Stimulated activated CD4-positive, alpha-beta T cell treated with anti-CD3 and anti-CD28 coated beads, Interleukin-15, amount 100 ng/mL, for 1 hour (primary cell): ENCODE measurements at places on chromosomes 3 and 15.

DNA sequence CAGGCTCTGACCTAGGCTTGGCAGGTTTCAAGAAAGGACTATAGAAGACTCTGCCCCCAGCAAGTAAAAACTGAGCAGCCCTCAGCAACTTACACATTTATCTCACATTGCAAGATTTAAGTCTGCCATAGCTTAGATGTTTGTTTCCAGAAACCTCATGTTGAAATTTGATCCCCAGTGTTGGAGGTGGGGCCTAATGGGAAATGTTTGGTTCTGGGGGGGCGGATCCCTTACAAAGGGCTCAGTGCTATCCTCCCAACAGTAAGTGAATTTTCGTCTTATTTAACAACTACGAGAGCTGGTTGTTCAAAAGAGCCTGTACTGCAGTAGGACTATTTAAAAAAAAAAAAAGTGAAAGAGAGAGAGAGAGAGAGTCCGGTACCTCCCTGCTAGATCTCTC, 125.2 kb upstream of the PROK2 start:
- DNase-seq: no peak

DNA sequence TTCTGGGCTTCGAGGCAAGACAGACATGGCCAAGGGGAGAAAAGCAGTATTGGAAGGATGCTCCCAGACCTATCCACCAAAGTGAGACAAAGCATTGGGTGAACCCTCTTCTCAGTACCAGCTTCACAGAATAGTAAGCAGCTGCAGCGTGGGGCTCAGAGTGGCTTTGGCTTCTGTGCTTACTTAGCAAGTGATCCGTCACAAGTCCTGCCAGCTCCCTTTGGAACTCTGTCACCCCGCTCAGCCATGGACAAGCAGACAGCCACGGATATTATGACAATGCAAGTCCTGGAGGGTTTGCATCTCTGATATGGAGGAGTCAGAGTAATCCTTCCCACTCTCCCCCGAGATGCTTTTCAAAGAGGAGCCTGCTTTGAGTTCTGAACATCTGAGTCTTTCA, 90.8 kb downstream of the SLCO3A1 start:
- no peak for DNase-seq

DNA sequence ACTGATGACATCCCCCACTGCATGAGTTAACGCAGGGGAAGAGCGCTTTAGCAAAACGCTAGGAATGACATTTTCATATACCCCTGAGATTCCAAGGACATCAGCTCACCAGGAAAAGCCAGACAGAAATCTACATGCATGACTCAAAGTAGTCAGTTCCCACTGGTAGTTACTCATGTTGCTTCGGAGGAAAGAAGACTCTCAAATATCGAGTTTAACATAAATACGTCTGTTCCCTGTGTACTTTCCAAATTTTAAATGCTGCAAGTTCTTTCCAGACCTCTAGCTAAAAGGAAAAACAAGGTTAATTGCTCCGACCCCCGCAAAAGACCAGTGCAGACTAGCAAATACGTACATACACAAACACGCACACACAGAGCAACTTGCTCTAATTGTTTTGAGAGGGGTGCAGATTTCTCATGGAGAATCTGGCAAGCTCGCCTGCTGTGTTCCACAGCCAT, 115.4 kb upstream of the PRICKLE2 start:
- no peak for DNase-seq

DNA sequence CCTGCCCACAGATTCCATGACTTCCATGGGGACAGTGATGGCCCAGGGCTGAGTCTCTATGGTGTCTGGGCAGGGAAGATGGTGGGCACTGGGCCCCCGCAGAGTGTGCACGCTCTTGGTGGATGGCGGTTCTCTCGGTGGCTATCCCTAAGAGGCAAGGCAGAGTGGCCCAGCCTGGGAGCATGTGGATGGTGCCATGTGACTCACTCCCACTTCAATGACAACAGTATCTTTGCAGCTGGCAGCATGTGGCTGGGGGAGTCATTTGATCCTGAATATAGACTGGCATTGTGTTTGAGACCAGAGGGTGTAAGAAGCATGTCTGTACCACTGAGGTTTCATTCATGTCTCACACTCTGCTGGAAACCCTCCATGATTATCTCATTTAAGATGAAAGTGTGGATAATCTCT, 101.2 kb downstream of the CORO2B start:
- DNase-seq: no peak

- DNase-seq: no peak
Observed at GRCh38 chr3:22734207-22734606, 468.9 kb upstream of the UBE2E2 start.

DNA sequence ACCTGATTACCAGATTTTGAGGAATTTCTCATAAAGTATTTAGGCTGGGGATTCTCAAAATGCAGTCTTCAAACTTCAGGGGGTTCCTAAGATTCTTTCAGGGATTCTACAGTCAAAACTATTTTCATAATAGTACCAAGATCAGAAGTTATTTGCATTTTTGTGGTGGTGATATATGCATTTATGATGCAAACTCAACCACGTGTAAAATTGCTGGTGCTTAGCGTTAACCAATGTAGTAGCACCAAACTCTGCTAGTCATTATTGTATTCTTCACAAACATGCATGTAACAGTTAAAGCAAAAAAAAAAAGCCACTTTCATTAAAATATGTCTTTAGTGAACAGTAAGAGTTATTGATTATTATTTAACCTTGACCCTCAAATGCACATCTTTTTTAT, 274.9 kb upstream of the DNAJC19 start:
- DNase-seq: no peak

DNA sequence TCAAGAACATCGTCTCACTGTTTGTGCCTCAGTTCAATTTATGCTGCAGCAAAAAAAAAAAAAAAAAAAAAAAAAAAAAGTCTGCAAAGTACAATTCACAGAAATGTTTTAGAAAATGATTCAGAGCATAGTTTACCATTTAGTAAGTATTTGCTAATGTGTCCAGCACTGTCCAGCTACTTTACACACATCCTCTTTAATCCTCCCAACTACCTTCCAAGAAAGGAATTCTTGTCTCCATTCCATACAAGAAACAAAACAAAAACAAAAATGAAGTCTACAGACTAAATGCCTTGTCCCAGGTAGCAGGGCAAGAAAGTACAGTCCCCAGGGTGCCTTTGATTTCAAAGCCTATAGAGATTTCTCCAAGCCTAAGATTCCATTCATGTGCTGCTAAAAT, 38.9 kb upstream of the SNTN start:
- no peak for DNase-seq

GRCh38 chr3:152961323-152961722, 126.4 kb downstream of the P2RY1 start:
- no peak for DNase-seq

GRCh38 chr15:66004618-66005262, 135.4 kb downstream of the RAB11A start:
- DNase-seq: no peak

DNA sequence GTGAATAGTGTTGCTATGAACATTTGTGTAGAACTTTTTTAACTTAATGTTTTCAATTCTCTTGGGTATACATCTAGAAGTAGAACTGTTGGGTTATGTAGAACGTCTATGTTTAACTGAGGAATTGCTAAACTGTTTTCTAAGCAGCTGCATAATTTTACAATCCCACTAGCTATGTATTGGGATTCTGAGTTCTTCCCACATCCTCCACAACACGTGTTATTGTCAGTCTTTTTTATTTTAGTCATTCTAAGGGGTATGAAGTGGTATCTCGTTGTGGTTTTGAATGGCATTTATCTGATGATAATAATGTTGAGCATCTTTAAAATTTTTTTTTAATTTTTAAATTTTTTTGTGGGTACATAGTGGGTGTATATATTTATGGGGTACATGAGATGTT, 55.0 kb upstream of the NPHP3 start:
- no peak for DNase-seq

DNA sequence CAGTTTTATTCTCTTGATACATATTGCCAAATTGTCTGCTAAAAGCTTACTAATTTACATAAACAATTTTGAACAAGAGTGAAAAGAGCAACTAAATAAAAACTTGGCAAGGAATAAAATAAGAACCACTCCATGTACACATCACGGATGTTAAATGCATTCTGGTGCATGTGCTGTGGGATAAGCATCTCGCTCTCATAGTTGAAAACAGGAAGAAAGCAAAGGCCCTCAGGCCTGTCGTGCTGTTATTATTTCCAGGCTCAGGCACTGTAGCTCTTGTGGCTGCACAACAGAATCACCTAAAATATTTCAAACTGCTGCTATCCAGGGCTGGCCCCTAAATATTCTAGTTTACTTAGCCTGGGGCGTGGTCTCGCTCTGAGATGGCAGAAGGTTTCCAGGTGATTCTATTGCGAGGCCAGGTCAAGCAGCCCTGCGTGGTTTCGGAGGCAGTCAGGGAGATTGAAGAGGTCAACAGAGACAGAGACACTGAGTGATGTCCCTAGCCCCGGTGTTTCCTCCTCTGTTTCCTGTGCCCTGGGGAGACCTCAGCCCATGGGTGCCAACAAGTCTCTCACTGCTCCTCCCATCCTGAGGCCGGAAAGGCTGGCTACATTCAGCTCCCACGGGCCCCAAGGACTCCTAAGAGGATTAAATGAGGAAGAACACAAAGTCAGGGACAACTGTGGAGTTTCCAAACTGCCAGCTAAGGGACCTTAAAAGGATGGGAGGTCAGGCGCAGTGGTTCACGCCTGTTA, 18.2 kb upstream of the PDIA5 start:
- no peak for DNase-seq

GRCh38 chr3:197516517-197516889, 39.3 kb downstream of the BDH1 start:
- no peak for DNase-seq

DNA sequence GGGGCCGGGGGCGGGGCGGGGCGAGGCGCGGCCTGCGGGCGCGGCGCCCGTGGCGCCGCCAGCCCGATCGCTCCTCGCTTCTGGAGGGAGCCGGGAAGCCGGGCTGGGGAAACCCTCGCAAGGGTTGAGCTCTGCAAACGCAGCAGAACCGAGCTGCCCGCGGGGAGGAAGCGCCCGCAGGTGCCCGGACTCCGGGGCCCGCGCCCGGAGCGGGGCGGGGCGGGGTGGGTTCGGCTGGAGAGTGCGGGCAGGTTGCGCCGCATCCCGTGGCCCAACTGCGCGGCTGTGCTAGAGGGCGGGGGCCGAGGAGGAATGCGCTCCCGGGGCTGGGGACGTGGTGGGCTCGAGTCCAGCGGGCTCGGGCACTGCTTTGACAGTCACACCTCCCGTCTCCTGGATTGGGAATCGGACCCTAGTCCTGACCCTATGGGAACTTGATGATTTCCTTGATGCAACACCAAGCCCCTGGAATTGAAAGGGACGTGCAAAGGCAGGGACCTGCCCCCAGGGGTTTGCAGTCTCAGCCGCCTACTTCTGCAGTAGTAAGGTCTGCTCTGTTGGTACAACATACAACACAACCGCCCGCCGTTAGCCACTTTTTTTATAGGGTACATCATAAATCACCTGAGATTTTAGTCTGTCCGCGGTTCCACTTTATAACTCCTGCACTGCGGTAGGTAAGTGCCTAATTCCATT, 34.3 kb downstream of the ZBTB38 start:
- peak; percentile 24 for DNase-seq

DNA sequence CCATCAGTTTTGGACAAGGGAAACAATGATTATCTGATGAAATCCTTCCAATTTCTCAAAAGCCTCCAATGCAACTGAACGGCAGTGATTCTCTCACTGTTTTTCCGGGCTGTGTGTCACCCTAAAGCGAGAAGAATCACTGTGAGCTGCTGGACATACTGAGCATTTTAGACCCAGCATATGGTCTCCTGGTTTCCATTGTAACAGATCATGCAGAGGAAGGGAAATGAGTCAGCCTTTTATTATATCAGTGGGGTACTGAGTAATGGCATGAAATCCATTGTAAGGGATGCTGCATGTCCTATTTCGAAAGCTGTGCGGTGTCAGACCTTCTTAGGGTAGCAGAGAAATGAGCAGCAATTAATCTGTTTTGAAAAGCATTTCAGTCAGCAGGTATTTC, 287.1 kb downstream of the IL5RA start:
- DNase-seq: no peak

DNA sequence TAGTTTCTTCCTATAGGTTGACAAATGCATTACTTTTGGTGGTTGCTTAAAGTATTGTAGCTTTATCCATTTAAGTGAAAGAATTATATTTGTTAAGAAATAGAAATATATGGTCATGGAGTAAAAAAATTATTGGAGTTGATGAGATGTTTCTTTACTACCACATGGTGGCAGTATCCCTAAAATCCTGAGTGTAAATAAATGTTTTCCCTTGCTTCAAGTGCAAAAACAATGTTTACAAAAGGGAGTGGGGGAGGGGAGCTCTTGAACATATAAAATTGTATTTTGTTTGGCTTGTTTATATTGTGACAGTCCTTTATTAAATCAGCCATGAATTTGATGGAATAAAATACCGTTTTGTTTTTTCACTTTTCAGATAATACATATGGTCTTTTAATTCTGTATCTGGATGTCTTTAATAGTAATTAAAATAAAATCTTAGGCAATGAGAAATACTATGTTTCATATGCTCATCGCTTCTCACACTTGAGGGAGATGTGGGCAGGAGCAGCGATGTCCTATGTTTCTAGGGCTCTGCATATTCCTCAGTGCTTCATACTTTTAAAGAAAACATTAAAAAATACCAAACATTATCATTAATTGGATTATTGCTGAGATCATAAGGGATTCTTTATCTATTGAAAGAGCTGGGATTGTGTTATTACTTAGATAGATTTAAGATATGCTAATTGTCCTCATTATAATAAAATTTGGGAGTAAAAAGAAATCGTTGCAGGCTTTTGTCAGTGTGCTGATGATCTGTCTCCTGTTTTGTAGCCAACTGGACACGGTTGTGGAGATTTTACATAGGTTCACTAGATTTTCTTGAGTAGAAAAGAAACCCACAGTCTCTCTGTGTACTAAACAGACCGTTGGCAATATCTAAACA, 349.7 kb downstream of the TUSC7 start:
- no peak for DNase-seq

DNA sequence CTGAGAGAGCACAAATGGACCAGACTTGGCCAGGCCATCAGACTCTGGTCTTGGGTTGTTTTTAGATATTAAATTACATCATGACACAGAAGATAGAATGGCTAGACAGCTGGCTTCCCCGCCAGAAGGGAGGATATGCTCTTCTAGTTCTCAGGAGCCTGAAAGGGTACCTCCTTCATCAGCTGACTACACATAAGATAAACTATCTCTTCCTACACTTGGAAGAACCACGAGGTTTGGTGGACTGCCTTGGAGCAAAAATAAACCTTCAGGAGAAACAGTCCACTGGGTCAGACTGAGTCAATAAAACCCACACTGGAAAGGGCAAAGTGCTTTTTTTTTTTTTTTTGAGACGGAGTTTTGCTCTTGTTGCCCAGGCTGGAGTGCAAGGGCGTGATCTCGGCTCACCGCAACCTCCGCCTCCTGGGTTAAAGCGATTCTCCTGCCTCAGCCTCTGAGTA, 26.3 kb upstream of the DYNC1LI1 start:
- DNase-seq: no peak

- no peak for DNase-seq
Observed at GRCh38 chr3:131796558-131797198, 238.1 kb downstream of the CPNE4 start.

GRCh38 chr3:150278195-150278594, 129.9 kb upstream of the TSC22D2 start:
- DNase-seq: no peak

GRCh38 chr3:119570229-119570628, 9.1 kb upstream of the ADPRH start:
- DNase-seq: no peak
